Fibroblast of skin of left quadriceps (primary cell): ENCODE measurements at places on chromosomes 13 and 19.

DNA sequence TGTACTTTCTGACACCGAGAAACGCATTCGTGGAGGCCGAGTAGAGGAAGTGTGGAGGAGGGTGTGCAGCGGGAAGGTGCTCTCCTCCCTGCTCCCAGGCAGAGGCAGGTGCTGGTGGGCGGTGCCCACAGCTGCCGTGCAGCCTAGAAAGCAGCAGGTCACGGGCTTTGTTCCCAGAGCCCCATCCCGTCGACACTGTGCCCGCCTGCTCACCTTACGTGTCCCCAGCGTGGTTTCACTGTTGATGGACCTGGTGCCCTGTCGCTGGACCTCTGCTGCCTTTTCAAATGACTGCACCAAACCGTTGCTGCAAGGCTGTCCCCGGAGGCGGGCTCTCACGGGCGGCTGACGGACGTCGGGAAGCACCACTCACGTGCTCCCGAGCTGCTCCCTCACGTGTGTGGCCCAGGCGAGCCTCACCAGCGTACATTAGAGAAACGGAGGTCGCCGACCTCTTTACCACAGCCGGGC, 20.8 kb downstream of the PLEKHJ1 start:
- no peak for DNase-seq

DNA sequence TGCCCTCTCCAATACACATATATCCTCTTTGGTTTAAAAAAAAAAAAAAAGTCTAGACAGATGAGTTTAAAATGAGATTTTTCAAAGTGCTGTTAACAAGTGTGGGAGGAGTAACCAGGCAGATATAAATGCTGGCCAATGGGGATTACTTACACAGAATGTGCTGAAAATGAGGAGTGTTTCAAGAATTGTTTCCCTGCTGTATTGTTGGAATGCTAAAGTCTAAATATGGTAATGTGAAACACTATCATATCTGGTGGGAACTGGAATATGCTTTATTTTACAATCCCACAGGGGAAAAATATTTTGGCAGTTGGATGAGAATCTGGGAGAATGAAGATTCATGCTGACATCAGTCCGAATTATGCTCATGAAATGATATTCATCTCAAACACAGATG, 250.7 kb downstream of the DCT start:
- peak; percentile 49 for DNase-seq

DNA sequence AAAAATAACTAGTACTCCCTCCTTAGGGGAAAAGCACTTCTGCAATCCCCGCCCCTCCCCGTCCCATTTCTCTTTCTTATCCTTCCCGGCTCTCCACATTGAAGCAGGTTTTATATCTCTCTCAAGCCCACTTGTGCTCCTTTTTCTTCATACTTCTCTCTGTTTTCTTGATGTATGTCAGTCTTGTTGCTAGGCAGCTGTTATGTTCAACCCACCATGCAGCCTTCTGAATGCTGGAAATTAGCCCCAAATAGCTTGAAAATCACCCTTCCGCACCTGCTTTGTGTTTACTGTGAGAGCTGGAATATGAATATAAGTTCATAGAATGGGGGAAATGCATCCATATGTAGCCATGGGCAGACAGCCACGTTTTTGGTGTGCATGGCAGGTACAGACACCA, 461.4 kb downstream of the MYO16 start:
- DNase-seq = no peak

DNA sequence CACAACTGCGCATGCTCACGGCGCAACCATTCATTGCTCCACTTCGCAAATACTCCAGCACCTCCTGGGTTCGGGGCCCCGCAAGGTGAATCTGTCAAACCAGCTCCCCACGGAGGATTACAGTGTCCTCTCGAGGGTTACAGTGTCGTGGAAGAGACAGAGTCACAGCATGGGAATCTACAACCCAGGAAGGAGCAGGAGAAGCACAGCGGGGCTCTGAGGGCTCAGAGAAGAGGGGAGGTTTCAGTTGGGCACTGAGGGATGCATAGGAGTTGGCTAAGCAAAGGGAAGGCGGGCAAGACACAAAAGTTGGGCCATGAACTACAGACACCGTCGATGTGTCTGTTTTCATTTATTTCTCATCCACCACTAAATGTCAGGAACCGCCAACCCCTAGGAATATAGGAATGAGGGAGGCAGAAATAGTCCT, 1.0 kb upstream of the GTF2F1 start:
- no peak for DNase-seq

GRCh38 chr13:26813321-26813979, 52.9 kb upstream of the GPR12 start:
- DNase-seq = no peak

DNA sequence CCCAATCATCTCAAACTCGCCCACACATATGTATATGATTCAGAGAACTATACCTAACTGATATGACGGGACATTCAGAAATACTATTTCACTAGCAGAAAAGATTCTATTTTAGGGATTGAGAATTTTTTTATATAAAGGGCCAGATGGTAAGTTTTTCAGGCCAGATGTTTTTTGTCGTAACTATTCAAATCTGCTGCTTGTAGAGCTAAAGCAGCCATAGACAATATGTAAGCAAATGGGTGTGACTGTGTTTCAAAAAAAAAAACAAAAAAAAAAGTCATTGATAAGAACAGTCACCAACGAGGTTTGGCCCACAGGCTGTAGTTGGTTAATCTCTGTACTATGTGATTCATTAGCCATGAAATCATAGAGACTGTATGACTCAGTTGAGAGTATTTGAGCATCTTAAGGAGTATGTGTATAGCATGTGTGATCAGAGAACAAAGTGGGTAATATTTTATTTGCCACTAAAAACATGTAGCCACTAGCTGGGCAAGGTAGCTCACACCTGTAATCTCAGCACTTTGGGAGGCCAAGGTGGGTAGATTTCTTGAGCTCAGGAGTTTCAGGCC, 2724.7 kb downstream of the PCDH9 start:
- peak; percentile 28 for DNase-seq

DNA sequence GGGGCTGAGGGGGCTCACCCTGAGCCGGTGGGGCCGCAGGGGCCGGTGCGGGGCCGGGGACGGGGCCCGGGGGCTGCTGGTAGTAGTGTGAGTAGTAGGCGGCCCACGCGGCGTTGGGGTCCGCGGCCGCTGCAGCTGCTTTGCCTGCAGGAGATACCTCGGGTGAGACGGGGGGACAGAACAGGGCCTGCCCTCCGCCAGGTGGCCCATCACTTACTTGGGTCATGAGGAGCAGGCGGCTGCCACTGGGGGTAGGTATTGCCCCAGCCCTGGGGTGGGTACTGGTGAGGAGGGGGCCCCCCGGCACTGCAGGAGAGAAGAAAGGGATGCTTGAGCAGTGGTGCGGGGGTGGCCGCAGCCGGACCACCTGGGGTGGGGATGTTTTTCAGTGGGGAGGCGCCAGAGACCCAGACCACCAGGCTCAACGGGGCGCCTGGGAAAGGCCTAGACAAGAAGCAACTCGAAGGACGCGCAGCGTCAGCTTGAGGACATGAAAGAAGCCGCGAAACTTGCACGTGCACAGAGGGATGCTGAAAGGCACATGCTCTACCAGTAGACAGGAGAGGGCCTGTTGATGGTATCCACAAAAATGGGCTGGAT, 8.9 kb downstream of the KHSRP start:
- DNase-seq = no peak

GRCh38 chr13:32622827-32623226, 36.6 kb downstream of the PDS5B start:
- no peak for DNase-seq

DNA sequence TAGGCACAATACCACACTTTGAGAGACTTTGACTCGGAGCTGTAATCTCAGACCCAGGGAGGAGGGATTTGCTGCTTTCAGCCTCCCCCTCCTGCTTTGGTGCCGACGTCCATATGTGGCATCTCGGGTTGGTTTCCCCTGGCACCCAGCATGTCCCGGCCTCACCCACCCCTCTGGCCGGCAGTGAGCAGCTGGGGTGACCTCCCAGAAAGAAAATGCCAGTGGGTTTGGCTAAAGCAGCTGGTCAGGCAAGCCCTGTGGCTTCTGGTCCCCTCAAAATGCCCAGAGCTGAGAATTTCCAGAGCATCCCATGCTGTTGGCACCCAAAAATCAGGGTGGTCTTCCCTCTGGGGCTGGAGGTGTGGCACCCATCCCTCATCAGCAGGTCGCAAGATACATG, 34.1 kb downstream of the INSR start:
- DNase-seq = no peak

GRCh38 chr19:29499261-29499920, 26.4 kb upstream of the VSTM2B start:
- no peak for DNase-seq

DNA sequence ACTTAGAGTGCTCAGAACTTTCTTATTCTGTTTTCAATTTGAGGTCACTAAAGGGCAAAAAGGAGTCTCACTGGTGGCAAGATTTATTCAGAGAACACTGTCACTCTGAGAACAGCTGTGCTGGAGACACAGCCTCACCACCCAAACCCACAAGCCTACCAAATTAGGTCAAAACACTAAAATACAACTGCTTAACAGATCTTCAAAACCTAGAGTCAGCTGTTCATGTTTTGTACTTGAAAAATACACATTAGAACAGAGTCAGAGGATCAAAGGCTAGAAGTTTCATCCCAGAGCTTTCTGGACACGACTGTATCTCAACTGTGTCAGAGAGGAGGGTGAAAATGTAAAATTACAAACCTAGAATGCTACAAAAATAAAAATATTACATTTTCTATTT, 89.3 kb downstream of the MIPEP start:
- no peak for DNase-seq
